ENCODE measurements at places on chromosomes 13 and 19.
A peak's percentile ranks its signal among the peaks of the same experiment; 100 is the strongest.

GRCh38 chr13:20102525-20103180 is 58.2 kb downstream of the GJA3 start:
- DNase-seq = no peak

DNA sequence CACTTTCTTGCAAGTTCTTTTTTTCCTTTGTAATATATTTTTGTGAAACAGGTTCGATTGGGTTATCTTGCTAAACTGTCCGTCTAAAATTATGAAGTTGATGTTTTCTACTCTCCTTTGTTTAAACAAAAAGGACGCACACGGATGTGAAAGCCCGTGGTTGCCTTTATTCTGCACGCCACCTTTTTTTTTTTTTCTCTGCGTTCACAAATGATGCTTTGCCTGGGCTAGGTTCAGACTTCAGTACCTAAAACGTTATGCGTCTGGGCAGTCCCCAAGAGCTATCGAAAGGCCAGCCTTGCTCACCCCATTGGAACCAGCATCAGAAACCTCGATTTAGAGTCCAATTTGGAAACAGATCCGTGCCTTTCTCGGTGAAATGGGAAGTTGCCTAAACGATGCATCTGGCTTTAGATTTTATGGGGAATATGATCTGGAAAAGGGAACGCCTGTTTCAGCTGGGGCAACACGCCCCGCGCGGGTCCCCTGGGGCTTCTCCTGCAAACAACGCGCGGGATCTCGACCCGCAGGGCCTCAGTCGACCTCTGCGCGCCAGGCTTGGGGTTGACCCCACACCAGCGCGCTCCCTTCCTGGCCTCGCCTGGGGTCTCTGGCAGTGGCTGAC is 113.9 kb downstream of the KCNRG start:
- DNase-seq = no peak

- no peak for DNase-seq
These were observed 39.9 kb downstream of the PCCA start for GRCh38 chr13:100128838-100129237.

DNA sequence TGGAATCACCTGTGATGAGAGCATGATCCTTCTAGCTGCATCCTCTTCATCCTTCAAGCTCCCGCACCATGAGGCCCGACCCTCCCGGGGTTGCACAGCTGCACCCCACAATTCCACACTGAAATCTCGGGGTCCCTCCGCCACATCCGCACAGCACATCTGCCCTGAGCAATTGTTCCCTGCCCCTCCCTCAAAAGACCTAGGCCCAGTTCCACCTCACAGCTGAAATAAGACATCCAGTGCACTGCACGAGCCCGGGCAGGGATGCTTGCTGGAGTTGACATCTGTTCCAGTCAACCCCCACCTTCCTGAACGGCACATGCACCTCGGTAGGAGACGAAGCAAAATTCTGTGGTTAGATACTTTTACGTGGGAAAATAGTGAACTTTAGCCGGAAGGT is 14.7 kb upstream of the SOX1 start:
- no peak for DNase-seq

DNA sequence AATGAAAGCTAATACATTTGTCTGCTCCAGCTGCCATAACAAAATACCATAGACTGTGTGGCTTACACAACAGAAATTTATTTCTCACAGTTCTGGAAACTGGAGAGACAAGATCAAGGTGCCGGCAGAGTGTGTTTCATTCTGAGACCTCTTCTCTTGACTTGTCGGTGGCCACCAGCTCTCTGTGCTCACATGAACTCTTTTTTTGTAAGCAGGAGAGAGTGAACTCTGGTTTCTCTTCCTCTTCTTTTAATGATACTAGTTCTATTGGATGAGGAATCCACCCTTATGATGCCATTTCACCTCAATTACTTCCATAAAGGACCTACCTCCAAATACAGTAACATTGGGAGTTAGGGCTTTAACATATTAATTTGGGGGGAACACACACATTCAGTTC is 11.7 kb downstream of the KCTD12 start:
- DNase-seq = no peak

- no peak for DNase-seq
These were observed 5.1 kb upstream of the MKNK2 start for GRCh38 chr19:2055931-2056836.

DNA sequence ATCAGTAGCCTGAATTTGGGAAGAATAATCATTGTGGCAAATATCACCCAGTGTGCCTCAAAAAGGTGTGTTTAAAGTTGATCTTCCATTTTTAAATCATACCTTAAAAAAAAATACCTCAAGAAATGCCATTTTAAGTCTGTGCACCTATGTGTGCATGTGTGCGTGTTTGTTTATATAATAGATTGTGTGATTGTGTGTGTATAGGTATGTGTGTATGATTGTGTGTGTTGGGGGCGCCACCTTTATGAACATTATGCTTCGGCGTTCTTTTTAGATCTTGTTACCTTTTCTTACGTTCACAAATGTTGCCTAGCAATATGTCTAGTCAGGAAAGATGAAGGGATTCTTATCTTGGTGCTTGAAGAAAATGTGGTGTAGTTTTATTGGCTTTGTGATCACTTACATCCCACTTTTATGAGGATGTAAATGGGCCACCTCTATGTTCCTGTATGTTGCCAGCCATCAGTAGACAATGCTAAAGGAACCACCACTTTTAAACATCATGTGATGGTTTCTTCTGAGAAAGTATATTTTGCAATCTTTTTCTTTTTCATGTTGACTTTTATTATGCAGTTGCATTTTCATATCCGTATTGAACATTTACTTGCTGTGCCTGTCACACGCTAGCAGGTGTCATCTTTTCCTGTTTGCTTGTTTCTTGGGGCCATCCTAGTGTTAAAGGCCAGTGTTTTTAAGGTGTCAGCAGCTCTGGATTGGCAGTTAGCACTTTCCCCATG is 2.2 kb upstream of the IRS2 start:
- no peak for DNase-seq

- DNase-seq = no peak
These were observed 31.2 kb downstream of the GADD45B start for GRCh38 chr19:2507109-2507508.

GRCh38 chr19:42386974-42387707 is 3.0 kb downstream of the CNFN start:
- DNase-seq = peak; percentile 33

DNA sequence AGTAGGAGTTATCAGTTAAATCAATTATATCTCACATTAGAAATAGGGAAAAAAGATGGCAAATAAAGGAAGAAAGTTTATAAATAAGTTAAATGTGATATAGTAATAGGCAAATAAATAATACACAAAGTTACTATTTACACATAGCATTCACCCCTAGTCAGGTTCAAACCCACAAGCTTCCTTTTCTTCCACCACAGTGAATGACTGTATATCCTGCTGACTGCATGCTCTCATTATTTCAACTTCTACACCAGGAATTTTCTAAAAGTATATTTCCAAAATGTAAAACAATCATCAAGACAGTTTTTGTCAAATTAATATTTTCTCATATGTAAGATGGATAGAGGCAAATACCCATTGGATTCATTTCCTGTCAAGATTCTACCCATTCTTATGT is 548.6 kb upstream of the SLITRK5 start:
- DNase-seq = no peak

DNA sequence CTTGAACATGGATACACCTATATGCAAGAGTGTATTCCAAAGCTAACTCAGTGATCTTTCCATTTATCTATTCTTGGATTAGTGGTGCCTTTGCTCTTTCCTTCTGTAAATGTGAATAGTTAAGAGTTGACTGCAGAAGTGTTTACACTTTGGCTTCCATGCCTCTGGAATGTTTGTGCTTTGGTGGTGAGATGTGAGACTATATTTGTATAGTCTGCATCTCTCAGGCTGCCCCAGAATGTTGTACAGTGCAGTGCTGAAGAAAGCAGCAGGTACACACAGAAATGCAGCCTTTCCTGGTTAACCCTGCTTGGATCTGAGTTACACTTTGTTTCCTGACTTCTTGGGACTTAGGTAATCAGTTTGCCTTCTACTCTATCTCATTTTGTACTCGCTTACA is 90.2 kb downstream of the DNAJC15 start:
- no peak for DNase-seq

GRCh38 chr19:41218615-41219507 is at the start of gene AXL:
Gene AXL, plus strand, starts transcription at chr19:41219223. Its CDS starts 170 bp downstream, at chr19:41219393.
- DNase-seq = no peak

- no peak for DNase-seq
These were observed 26.2 kb upstream of the CNMD start for GRCh38 chr13:52765611-52766390.
